ENCODE measurements at places on chromosomes 2 and 18. TPM values are rescaled to one million over a fixed set of nuclear protein-coding genes. Genes with fewer than 3 reads are reported as not detected.

- no peak for DNase-seq
These were observed 11.2 kb downstream of the CFAP210 start for GRCh38 chr2:169683054-169683424.

The AQP12B gene
- total RNA-seq = 0.85 TPM

DNA sequence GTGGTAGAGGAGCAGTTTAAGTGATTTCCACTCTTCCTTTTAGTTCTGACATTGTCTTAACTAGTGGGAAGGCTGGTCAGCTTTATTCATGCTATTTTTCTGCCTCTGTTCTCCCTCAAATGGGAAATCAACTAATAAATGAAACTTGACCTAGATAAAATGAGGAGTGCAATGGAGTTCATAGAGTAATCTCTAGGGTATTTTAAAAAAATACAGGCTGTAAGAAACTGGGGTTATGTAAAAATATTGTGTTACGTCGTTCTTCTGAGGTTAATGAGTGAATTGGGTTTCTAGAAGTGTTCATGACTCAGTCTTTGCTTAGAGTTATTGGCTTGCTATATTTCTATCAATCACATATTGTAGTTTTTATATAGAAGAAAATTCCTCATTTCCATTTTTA is 734.5 kb downstream of the MBD2 start:
- DNase-seq = no peak

The MAP3K19 gene
- not detected for total RNA-seq

The RTKN gene
- 51.9 TPM for total RNA-seq

- DNase-seq = no peak
These were observed 870.6 kb downstream of the CBLN2 start for GRCh38 chr18:71673498-71673897.

The RAX gene
- not detected for total RNA-seq

DNA sequence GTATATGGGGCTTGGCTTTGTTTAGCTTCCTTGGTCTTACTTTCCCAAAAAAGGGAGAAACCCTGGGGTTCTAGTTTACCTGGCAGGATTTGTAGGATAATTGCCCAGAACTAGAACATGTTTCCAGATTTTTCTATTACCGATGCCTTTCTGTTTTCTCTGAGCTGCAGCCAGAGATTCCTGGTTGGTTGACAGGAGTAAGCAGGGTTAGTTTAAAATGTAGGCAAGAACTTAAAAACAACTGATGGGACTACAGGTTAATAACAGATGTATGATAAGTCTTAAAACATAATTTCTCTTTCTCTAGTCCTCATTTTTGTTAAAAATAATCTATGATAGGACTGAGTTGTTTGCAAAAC is 38.9 kb upstream of the GMCL1 start:
- DNase-seq = no peak

DNA sequence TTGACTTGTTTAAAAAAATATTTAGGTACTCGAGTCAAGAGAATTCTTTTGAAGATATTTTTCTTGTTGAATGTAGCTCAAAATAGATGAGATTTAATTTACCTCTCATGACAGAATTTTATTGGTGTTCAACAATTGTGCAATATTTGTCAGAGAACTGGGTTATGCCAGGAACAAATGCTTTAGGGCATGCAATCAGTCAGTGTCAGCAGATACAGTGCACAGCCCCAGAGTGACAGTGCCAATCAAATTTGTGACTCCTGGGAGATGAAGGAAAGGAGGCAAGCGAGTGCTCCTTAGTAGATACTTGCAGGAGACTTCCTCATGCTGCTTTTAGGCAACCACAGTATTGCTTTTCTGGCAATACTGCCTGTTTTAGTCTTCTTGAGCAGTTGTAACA is 81.2 kb upstream of the DSEL start:
- DNase-seq = no peak

The UGT1A8 gene
- 25.1 TPM for total RNA-seq

The NCKAP5 gene
- 5.8 TPM for total RNA-seq

DNA sequence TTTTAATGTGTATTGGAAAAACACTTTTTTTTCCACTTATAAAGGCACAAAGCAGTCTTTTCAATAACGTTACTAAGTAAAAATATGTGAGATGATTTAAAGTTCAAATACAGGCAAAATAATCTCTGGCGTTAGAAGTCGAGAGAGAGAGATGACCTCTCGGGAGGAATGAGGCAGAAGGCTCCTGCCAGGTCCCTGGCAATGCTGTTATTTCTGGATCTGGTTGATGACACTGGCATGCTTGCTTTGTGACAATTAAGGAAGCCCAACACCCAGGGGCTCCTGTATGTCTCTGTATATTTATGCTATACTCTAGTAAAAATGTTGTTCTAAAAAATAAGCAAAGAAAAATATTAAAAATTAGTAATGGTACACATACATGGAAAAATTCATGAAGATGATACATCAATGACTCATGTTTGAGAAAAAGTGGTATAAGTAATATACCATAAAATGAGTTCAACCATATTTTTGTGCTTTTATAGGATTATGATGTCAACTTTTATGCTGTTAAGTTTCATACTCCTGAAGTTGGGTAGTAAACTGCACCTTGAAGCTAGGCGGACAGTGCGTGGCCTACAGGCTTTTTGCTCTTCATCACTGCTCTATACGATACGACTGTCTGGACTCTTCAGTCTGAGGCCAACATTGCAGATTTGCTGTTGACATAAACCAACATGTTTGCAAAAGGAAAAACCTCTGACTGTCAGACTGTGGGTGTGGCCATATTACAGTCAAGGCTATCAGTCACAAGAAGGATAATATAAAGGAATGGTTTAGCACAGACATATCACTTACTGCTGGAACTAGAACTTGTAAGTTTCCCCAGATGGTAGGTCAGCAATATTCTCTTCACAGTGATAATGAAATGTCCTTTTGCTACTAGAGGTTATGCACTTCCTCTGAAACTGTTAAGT is 19.8 kb downstream of the VPS4B start:
- no peak for DNase-seq

- DNase-seq = no peak
These were observed 56.7 kb downstream of the SF3B1 start for GRCh38 chr2:197378086-197378485.

- no peak for DNase-seq
These were observed 325.9 kb downstream of the AKAIN1 start for GRCh38 chr18:4871197-4871596.

DNA sequence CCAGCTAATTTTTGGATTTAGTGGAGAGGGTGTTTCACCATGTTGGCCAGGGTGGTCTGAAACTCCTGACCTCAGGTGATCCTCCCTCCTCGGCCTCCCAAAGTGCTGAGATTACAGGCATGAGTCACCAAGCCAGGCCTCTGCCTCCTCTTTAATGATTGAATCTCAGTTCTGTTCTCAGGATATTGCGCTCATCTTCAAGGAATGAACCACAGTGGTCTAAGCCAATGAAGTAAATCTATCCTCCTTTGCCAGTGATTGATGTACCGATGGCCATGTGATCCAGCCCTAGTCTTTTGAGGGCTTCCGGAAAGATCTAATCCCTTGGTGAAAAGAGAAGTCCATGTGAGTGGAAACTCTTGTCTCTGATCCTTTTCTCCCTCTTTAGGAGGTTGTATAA is 48.6 kb downstream of the POLE4 start:
- no peak for DNase-seq

The TFCP2L1 gene
- total RNA-seq = 106 TPM

GRCh38 chr18:46276748-46277147 is 172.6 kb downstream of the HAUS1 start:
- no peak for DNase-seq
